ENCODE measurements at places on chromosomes 4 and X. TPM values are rescaled to one million over a fixed set of nuclear protein-coding genes. Genes with fewer than 3 reads are reported as not detected.

- H3K27me3 ChIP-seq: no peaks in the 10 kb centered on the region
- no peak overlapping the region for H3K4me3 ChIP-seq
- no peak overlapping the region for H3K27ac ChIP-seq
- DNase-seq: no peak
- H3K4me1 ChIP-seq: no peaks in the 10 kb centered on the region
Observed at GRCh38 chr4:127217586-127218229, 415.0 kb upstream of the INTU start.

DNA sequence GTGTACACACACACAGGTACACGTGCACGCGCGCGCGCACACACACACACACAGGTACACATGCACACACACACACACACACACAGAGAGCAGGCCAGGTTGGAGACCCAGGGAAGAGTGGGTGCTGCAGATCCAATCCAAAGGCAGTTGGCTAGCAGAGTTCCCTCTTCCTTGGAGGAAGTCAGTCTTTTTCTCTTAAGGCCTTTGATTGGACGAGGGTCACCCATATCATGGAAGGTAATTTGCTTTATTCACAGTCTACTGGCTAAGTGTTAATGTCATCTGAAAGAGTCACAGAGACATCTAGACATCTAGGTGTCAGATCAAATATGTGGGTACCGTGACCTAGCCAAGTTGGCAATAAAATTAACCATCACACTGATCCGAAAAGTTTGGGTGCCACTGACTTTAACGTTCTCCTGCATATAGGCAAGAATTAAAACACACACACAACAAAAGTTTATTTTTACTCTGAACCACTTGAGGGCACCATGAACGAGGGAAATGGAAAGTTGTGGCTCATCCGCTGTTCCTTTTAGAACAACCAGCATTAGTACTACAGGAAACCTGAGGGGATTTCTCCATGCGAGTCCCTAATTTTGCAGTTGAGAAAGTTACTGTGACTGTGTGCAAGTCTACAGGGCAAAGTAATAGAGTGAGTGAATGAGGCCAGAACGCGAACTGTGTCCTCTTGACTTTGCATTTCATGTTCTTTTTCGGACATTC is 66.0 kb upstream of the STOX2 start:
- no peaks in the 10 kb centered on the region for H3K4me1 ChIP-seq
- H3K27me3 ChIP-seq: no peaks in the 10 kb centered on the region
- H3K4me3 ChIP-seq: no peak overlapping the region
- no peak for DNase-seq

DNA sequence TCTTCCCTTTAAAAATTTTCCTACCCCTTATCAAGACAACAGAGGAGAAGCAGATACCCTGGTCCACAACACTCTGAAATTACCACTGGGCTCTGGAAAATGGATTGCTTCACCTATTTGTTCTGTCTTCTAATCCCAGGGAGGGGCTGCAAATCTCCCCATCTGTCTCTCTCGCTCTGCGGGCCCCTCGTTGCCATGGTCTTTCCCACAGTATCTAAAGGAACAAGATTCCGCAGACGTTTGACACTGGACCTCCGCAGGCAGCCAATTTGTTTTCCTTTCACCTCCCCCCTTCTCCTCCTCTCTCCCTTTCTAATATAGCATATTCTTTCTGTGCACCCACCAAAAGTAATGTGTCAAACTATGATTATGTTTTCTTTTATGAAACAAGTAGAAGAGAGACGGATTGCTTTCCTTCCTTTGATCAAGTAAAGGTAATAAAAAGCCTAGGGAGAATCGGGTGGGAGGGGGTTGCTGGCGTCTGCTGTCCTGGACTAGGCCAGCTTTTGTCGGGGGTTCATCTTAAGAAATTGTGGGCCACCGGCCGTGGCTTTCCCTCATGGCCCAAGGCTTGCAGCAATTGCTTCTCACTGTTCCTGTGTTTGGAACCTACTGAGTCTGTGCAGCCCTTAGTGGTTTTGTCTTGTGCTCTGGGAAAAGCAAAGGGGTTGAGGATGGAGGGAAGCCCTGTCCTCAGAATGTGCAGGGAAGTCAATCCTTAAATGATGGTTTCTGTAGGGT is 81.0 kb downstream of the MGST2 start:
- no peaks in the 10 kb centered on the region for H3K4me1 ChIP-seq
- H3K27ac ChIP-seq: no peak overlapping the region
- no peak for DNase-seq
- no peaks in the 10 kb centered on the region for H3K36me3 ChIP-seq

The ADAMTS3 gene
- total RNA-seq: 0.07 TPM

The TBC1D25 gene
- total RNA-seq: 26.4 TPM

DNA sequence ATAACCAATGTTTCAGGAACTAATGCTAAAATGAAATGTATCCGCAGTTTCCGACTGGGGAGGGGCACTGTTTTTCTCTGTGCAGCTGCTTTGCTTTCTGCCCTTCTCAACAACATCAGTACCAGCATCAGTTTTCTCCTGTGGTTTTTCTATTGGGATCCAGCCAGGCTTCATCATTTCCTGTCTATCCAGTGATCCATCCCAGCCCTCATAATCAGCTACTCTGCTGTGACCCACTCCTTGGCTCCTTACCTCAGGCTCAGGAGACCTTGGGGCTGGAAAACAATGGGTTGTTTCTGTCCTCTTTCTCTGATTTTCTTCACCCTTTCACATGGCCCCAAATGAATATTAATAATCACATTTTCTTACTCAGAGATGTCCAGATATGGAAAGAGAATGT is 222.2 kb upstream of the DKK2 start:
- H3K27ac ChIP-seq: no peak overlapping the region
- H3K36me3 ChIP-seq: no peaks in the 10 kb centered on the region
- no peak overlapping the region for H3K4me3 ChIP-seq
- H3K27me3 ChIP-seq: no peaks in the 10 kb centered on the region
- no peaks in the 10 kb centered on the region for H3K4me1 ChIP-seq

DNA sequence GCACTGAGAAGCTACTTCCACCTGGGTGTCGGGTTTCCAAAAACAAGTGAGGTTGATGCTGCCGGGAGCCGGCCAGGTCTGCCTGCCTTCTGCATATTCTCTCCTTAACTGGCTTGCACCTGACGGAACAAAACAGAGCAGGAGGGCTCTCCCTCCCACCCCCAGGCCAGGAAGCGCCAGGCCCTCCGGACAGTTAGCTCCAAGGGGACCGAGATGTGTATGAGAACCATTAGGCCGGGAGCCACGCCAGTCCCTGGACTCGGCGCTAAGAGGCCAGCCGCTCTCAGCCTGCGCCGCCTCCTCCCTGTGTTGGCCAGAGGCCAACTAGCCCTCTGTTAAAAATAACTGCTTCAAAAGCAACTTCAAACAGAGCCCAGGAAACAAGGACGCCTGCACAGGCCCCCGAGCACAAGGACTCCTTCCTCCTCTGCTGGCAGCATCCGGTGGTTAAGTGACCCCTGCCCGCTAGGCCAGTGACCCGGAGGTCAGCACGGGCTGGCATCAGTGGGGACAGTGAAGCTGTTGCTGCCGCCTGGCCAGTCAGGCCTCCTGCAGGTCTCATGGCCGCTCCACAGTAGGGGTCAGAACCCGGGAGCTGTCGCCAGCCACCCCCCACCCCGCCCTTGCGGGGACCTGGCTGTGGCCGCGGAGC is 107.9 kb downstream of the ABLIM2 start:
- H3K27ac ChIP-seq: no peak overlapping the region

All from naive thymus-derived CD4-positive, alpha-beta T cell (primary cell).